ENCODE measurements at places on chromosomes 2 and 18.

- no peak for DNase-seq
Measured at GRCh38 chr2:144529841-144530240, 9.9 kb upstream of the ZEB2 start.

- no peak for DNase-seq
Measured at GRCh38 chr18:43405097-43405496, 127.8 kb upstream of the SYT4 start.

- DNase-seq, result no peak
Measured at GRCh38 chr2:144432921-144433320, 87.0 kb downstream of the ZEB2 start.

GRCh38 chr2:154992826-154993225, 294.3 kb downstream of the KCNJ3 start:
- DNase-seq, result no peak

DNA sequence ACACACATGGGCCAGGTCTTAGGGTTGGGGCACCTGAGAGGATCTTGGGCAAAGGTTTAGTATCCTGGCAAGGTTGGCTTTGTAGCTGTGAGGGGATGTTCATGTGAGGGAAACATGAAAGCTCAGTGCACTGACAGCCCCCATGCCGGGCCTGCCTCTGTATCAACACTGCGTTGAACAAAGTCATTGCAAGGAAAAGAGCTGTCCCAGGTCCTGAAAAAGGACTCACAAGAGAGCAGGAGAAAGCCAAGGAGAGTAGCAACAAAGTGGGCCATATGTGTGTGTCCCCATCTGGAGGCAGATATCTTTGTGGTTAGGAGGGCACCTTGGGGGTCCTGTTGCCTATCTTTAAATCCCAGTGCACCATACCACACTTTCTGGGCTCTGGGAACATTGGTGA, 237.8 kb upstream of the THSD7B start:
- no peak for DNase-seq

DNA sequence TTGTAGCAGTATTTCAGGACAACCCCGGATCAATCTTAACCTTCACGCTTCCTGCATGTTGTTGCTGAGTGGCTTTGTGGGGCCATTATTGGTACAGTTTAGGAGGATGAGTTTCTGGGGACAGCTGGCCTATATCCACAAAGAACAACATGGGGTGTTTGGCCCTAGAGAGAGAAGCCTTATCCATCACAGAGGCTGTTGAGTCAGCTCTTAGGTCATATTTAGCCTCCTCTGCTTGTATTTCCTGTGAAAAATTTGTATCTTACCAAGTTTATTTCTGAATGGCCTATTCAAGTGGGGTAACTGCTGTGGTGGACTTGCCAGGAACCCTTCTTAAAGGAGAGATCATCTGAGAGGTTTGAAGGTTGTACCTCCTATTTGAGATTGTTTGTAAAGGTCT, 77.6 kb downstream of the MAP4K4 start:
- DNase-seq, result no peak

- DNase-seq, result no peak
Measured at GRCh38 chr2:23673830-23674679, 252.9 kb downstream of the ATAD2B start.

DNA sequence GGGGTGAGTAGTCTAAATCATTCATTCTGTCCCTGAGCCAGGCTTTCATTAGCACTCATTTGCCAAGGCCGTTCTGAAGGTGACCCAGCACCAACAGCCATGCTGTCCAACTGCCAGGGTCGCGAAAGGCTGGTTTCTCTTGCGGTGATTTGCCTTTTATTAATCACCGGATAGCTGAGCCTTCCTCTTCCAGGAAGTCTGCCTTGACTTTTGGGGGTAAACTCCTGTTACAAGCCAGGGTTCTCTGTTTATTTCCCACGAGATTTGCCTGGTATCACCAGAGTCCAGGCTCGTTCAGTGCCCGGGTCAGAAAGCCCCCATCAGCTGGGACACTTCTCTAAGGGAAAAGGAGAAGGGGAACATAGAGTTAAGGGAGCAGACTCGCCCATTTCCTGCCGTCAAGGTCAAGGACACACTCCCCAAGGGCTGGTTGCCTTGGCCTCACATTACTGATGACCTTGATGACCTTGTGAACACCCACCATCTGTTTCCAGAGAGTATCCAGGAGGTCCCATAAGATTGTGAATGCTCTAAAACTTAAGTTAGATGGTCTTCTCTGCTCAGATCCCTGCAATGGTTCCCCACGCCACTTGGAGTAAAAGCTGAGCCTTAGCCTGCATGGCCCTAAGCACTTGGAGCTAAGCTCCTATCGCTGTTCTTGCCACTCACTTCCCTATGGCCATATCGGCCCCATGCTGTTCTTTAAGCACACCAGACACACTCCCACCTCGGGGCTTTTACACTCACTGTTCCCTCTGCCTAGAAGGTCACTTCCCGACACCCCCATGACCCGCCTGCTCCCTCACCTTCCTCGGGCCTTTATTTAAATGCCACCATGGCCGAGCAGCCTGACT, 118.0 kb upstream of the STPG4 start:
- DNase-seq, result no peak

DNA sequence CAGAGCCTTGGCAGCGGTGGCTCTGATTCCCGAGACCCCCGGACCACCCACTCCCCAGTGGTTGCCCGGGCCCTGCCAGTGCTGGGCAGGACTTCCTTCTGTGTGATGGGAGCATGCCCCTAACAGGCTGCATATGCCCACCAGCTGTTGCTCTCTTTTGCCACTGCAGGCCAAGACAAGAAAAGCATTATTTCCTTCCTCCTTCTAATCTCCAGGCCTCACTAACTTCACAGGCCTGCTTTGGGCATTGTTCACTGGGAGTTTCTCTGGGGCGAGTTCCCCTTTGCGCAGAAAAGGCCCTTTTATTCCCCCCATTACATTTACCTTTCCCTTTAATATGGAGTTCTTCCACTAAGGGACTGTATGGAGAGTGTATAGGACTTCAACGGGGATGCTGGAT, 249.1 kb upstream of the SIX2 start:
- no peak for DNase-seq

- DNase-seq, result no peak
Measured at GRCh38 chr2:50178050-50178449, 853.9 kb downstream of the NRXN1 start.

DNA sequence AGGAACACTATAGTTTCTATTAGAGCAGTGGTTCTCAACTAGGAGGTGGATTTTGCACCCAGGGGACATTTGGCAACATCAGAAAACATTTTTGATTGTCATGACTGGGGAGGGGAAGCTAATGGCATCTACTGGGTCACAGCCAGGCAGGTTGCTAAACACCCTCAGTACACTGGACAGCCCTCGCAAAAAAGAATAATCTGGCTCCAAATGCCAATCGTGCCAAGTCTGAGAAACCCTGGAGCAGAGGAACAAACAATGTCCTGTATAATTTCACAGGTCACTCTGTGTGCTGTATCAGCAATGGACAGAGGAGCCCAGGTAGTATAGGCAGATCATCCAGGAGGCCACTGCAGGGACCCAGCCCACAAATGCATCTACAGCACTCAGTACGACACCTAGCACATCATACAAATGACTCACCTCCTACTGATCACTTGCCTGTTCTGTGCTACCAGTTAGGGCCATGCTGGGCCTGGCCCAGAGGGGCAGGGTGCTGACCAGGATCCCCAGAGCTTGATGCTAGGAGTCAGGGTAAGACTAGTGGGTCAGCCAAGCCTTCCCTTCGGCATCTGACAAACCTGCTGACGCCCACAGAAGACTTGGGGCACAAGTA, 37.6 kb downstream of the SFXN5 start:
- DNase-seq, result no peak

DNA sequence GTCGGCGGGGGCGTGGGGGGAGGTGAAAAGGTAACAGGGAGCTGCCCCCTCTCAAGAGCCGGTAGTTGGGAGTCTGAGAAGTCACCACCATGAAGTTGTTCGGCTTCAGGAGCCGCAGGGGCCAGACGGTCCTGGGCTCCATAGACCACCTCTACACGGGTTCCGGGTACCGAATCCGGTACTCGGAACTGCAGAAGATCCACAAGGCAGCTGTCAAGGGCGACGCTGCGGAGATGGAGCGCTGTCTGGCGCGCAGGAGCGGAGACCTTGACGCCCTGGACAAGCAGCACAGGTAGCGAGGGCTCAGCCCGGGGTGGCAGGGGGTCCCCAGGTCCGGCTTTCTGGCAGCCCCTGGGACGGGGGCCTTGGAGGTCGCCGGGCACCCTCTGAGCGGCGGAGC, 47.1 kb upstream of the ZNF519 start:
- DNase-seq, result no peak

- DNase-seq, result no peak
Measured at GRCh38 chr2:37625156-37625555, 46.3 kb downstream of the CDC42EP3 start.

DNA sequence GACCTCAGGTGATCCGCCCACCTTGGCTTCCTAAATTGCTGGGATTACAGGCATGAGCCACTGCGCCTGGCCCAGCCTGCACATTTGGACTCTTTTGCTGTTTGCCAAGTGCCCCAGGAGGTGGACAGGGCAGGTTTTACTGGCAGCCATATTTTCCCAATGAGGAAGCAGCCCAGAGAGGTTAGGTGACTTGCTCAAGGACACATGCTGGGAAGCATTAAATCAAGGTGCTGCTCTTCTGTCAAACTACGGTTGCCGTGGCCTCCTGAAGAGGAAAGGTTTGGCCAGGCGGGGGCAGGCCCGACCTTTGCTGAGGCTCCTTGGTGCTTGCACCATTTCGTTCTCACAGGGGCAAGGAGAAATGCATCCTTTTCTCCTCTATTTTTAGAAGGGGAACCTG, 44.0 kb downstream of the DNMT3A start:
- DNase-seq, result no peak

GRCh38 chr18:49214706-49215105, 245.7 kb downstream of the DYM start:
- DNase-seq, result no peak

- no peak for DNase-seq
Measured at GRCh38 chr2:4180631-4181030, 477.3 kb downstream of the DCDC2C start.

GRCh38 chr2:74513605-74514367, 464 bp upstream of the TLX2 start:
- DNase-seq, result no peak

- DNase-seq, result no peak
Measured at GRCh38 chr2:227615181-227615580, 541 bp upstream of the SCYGR3 start.

DNA sequence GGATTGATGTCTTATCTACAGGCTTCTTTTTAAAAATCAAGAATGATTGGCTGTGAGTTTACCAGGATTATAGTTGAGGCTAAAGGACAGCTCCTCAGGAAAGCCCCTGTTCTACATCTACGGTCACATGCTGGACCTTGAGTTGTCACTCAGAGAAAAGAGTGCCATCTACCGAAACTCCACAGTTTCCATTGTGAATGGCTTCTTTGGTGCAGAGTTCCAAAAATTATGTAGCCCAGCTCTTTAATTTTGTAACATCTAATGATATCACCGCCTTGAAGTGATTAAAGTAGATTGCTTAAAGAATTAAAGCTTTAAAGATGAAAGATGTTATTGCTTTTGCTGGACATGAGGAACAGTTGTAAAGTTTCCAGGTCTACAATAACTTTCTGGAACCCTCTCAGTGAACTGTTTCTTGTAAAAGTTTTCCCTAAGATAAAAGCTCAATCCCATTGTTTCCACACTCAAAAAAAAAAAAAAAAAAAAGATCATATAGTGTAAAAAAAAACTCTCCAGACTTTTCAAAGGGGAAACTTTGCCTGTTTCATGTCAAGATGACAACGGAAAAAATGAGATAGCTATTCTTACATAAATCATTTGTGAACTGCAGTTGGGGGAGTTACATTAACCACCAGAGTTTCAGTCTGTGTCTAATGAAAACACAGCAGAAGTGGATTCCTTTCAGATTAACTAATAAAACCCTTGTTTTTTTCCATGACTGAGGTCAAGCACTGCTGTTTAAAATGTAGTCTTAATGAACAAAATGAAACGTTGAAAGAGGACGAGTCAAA, 4.3 kb downstream of the COL3A1 start:
- no peak for DNase-seq

DNA sequence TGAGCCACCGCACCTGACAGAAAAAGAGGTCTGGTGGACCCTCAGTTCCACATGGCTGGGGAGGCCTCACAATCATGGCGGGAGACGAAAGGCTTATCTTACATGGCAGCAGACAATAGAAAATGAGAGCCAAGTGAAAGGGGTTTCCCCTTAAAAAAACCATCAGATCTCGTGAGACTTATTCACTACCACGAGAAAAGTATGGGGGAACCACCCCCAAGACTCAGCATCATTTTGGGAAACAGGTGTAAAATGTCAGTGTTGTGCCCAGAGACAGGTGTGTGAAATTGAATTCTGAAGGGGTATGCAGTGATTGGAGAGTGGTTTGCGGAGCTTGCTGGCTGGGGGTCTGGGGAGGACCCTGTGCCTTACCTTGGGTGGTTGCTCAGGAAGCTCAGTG, 4.6 kb upstream of the D2HGDH start:
- DNase-seq, result no peak

GRCh38 chr2:111100765-111101162, 19.9 kb upstream of the BCL2L11 start:
- DNase-seq, result no peak

DNA sequence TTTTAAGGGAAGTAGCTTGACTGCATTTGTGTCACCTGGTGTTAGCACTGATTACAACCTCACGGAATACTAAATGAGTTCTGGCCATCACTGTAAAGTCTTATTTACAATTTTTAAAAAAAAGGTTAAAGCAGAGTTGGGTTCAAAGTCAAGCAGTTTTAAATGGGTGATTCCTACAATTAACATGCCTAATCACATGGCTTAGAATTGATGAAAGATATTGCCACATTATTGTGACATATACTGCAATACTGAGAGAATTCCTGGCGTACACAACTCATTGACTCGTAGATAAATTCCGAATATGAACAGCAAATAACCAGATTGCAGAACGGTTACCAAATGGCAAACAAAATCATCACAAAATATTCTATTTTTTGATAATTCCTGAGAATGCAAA, 34.2 kb downstream of the ROCK2 start:
- no peak for DNase-seq

- no peak for DNase-seq
Measured at GRCh38 chr2:67896476-67896875, 166.3 kb downstream of the C1D start.

DNA sequence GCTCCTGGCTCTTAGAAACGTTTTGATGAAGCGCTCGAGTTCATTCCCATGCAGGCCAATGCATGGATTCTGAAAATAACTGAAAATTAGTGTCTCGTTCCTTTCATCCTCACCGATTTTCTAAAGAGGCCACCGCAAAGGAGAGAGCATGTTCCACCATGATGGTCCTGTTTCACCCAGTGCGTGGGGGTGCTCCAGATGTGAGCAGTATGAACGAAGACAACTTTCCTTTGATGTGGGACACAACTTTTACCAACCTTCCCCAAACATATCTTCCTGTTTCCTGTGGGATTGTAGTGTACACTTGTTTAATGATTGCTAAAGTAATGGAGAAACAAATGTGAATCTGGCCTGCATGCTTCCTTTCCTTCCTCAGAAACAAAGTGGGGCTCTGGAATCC, 114.5 kb downstream of the PRPF40A start:
- no peak for DNase-seq

DNA sequence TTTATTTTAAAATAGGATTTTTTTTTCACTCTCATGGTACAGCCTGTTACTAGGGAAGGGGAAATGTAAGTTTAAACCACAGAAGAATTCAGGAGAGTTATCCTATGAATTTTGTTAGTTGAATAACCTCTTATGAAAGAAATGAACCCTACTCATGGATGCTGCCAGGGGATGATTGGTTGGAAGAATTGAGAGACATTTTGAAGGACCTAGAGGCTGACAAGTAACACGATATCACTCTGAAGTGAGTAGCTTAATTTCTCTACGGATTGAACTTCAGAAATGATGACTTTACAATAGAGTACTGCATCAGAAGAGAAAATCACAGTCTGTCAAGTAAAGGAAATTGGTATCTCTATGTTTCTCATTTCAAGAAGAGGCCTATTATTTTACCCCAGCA, 1346.2 kb downstream of the SUCLG1 start:
- no peak for DNase-seq

Measured in NCI-H1105 (cell line).